ENCODE measurements at places on chromosomes 12 and 14.

DNA sequence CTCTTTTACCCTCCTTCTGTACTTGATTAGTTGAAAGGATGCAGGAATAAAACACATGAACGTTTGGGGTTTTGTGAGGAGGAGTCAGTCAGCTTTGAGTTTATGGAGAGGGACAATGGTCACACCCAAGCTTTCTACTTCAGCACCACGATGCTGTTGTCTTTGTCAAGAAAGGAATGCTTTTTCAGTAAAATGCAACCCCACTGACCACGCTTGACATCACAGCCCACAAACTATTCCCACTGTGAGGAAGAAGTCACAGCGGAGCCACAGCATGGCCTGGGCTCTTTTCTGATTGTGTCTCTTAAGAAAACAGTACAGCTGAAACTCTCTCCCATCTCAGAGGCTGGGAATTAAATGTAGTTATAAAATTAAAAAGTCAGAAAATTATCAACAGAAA is 135.2 kb downstream of the APAF1 start:
- H3K4me1 ChIP-seq = no peaks in the 10 kb centered on the region
- no peak overlapping the region for H3K27ac ChIP-seq
- H3K27me3 ChIP-seq = no peaks in the 10 kb centered on the region
- H3K36me3 ChIP-seq = no peaks in the 10 kb centered on the region
- no peak for DNase-seq
- no peak overlapping the region for H3K4me3 ChIP-seq

GRCh38 chr14:96631030-96631429 is 128.8 kb downstream of the PAPOLA start:
- H3K4me3 ChIP-seq = no peak overlapping the region
- H3K27ac ChIP-seq = no peak overlapping the region
- H3K27me3 ChIP-seq = no peaks in the 10 kb centered on the region
- DNase-seq = no peak
- H3K36me3 ChIP-seq = no peaks in the 10 kb centered on the region

GRCh38 chr14:26429205-26429604 is 168.6 kb downstream of the NOVA1 start:
- no peak overlapping the region for H3K27ac ChIP-seq
- no peak overlapping the region for H3K4me3 ChIP-seq
- no peaks in the 10 kb centered on the region for H3K4me1 ChIP-seq

DNA sequence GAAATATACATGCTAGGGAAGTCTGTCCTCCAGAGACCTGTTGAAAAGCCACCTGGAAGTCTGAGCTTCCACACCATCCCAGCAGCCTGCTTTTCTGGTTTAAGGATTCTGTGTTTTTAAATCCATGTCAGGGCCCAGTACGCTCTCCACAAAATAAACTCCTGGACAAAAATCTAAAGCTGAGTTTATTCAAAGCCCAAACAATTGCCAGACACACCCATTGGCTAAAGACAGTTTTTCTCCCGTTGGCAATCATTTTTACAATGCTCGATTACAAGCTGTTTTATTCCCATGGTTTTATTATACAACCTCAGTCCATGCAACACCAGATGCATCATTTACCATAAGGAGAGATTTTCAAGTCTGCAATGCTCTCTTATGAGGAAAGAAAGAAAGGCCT is 94.5 kb downstream of the MYRFL start:
- no peak overlapping the region for H3K27ac ChIP-seq
- no peaks in the 10 kb centered on the region for H3K4me1 ChIP-seq
- no peaks in the 10 kb centered on the region for H3K36me3 ChIP-seq
- DNase-seq = no peak
- H3K4me3 ChIP-seq = no peak overlapping the region
- no peaks in the 10 kb centered on the region for H3K27me3 ChIP-seq

DNA sequence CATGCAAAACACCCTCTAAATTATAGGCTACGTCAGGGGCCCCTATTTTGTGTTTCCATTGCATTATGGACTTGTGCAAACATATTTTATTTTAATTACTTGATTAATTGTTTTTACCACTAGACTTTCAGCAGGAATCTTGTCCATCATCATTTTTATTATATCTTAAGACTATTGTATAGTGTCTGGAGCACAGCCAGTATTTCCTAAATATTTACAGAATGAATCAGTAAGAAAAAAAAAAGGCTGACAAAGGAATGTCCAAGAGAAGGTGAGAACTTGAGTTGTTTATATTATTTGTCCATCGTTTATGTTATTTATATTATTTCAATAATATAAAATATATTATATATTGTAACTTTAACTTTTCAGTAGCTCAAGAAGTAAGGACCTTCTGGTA is 664.7 kb downstream of the SLC6A15 start:
- no peak overlapping the region for H3K27ac ChIP-seq
- H3K36me3 ChIP-seq = no peaks in the 10 kb centered on the region
- no peaks in the 10 kb centered on the region for H3K4me1 ChIP-seq
- H3K4me3 ChIP-seq = no peak overlapping the region
- DNase-seq = no peak

GRCh38 chr14:84482256-84483071 is 1047.5 kb upstream of the FLRT2 start:
- no peak overlapping the region for H3K4me3 ChIP-seq
- no peaks in the 10 kb centered on the region for H3K27me3 ChIP-seq
- peak; percentile 12 for DNase-seq
- H3K27ac ChIP-seq = peak overlapping the region; percentile 92

DNA sequence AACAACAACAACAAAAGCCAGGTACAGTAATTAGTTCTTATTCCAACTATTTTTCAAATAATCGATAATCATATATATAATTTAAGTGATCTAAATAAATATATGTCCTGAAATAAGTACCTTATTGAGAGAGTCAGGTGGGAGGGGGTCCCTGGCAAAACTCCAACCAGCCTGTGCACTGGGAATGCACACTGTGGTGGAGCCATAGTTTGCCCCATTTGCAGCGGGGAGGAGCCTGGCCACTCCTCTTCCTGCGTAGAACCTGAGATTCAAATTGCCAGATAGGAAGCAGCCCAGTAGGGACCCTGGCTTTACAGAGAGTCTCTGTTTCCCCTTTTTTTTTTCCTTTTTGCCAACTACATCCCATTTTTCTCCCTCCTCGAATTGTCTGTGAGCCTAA is 26.4 kb downstream of the CPNE8 start:
- H3K4me3 ChIP-seq = no peak overlapping the region
- H3K4me1 ChIP-seq = no peaks in the 10 kb centered on the region
- DNase-seq = no peak
- no peak overlapping the region for H3K27ac ChIP-seq

- no peak overlapping the region for H3K4me3 ChIP-seq
- peaks cover 13% of the 10 kb centered on the region for H3K4me1 ChIP-seq
- H3K27ac ChIP-seq = no peak overlapping the region
- DNase-seq = no peak
Measured at GRCh38 chr12:91667694-91668093, 478.0 kb downstream of the BTG1 start.

DNA sequence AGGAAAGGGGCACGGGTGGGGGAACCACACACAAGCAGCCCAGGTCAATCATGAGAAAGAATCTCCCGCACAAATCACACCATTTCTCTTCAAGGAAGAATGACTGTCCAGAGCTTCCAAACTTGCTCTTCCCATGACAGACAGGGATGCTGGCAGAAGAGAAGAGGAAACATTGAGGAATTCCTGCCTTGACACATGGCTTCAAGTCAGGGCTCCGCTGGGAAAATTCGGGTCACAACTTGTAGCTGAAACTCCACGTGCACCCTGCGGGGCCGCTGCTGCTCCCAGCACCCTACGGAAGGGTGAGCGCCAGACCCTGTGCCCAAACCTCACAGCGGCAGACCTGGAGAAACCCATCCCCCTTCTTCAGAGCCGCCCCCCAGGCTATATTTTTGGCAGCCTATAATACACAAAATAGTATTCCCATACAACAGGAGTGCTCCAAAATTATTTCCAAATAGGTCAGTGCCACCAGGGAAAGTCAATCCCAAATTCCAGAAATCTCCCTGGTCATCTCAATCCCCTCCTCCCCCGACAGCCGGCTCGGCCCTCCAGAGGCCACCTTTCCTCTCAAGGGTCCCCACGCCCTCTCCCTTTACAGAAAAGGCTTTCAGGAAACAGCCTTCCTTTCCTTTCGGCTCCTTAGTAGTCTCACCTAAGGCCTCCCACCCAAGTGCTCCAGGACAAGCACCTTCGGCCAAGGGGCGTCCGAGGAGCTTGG is 1.3 kb downstream of the TMEM132D start:
- no peaks in the 10 kb centered on the region for H3K4me1 ChIP-seq
- peaks cover 58% of the 10 kb centered on the region for H3K27me3 ChIP-seq
- no peak overlapping the region for H3K27ac ChIP-seq
- H3K36me3 ChIP-seq = no peaks in the 10 kb centered on the region
- DNase-seq = no peak

DNA sequence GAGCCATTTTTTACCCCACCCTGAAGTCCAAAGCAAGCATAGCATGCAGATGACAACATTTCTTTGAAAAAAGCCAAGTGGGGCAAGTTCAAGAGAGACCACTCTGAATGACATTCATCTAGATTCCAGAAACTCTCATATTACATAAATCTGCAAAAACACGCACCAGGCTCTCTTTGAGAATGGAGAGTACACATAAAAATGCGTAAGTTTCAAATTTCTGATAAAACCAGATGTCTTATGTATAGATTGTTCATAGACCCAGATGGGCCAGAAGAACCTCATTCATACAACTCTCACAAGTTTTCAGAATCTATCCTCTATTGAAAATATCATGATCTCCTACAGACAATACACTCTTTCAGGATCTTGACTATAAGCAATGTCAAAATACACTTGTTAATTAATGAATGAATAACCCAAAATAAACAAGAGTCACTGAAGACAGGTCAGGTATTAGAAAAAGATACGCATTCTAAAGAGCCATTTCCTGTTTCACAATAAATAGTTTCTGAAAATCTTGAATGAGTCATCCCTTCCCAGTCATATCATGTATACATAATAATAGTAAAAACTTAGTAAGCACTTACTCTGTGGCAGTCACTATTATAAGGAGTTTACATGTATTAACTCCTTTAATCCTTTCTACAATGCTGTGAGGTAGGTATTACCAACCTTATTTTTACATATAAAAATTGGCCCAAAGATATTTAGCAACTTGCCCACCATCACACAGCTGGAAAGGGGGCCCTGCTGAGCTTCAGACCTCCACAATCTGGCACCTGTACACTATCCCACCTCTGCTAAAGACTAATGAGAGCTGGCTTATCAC is 72.0 kb downstream of the PPP2R5E start:
- H3K27me3 ChIP-seq = no peaks in the 10 kb centered on the region
- no peak overlapping the region for H3K27ac ChIP-seq
- DNase-seq = no peak
- no peak overlapping the region for H3K4me3 ChIP-seq

DNA sequence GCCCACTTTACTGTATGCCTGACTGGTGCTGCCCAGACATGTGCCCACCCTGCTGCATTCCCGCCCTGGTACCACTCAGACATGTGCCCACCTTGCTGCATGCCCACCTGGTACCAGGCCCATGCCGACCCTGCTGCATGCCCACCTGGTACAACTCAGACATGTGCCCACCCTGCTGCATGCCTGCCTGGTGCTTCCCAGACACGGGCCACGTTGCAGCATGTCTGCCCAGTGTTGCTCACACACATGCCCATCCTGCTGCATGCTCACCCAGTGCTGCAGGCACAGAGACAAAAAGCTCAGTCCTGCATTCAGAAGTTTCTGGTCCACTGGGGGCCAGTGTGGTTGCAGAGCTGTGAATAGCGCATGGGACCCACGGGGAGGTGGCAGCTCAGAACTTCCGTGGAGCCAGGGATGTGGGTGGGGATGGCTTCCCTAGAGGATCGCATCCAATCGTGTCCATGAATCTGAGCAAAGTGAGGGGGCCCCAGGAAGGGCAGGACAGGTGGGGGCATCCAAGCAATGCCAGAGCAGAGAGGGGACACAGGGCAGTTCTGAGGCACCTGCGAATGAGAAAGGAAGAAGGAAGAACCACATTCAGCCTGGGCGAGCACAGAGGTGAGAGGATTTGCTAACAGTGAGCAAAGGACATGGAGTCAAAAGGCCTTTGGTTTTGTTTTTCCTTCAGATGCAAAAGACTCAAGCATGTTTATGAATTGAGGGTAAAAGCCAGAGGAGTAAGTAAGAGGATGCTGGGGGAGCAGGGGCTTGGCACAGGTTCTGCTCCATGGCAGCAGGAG is 175.9 kb upstream of the C14orf180 start:
- H3K4me3 ChIP-seq = no peak overlapping the region
- no peaks in the 10 kb centered on the region for H3K4me1 ChIP-seq
- H3K27ac ChIP-seq = no peak overlapping the region
- no peaks in the 10 kb centered on the region for H3K36me3 ChIP-seq
- no peak for DNase-seq

- no peak for DNase-seq
- H3K4me3 ChIP-seq = no peak overlapping the region
- no peaks in the 10 kb centered on the region for H3K27me3 ChIP-seq
- peaks cover 12% of the 10 kb centered on the region for H3K36me3 ChIP-seq
Measured at GRCh38 chr12:1702713-1703112, 11.8 kb downstream of the ADIPOR2 start.

- DNase-seq = no peak
- no peaks in the 10 kb centered on the region for H3K36me3 ChIP-seq
- H3K4me3 ChIP-seq = no peak overlapping the region
- no peaks in the 10 kb centered on the region for H3K27me3 ChIP-seq
- H3K4me1 ChIP-seq = no peaks in the 10 kb centered on the region
Measured at GRCh38 chr12:51335931-51336330, 10.5 kb downstream of the CELA1 start.

- no peaks in the 10 kb centered on the region for H3K27me3 ChIP-seq
- no peak overlapping the region for H3K27ac ChIP-seq
- H3K4me3 ChIP-seq = no peak overlapping the region
- peaks cover 24% of the 10 kb centered on the region for H3K4me1 ChIP-seq
Measured at GRCh38 chr14:68814238-68814538, 21.3 kb upstream of the ZFP36L1 start.

GRCh38 chr12:125346362-125346761 is 281.1 kb downstream of the AACS start:
- H3K27ac ChIP-seq = no peak overlapping the region
- no peaks in the 10 kb centered on the region for H3K27me3 ChIP-seq
- DNase-seq = no peak
- H3K4me3 ChIP-seq = no peak overlapping the region

DNA sequence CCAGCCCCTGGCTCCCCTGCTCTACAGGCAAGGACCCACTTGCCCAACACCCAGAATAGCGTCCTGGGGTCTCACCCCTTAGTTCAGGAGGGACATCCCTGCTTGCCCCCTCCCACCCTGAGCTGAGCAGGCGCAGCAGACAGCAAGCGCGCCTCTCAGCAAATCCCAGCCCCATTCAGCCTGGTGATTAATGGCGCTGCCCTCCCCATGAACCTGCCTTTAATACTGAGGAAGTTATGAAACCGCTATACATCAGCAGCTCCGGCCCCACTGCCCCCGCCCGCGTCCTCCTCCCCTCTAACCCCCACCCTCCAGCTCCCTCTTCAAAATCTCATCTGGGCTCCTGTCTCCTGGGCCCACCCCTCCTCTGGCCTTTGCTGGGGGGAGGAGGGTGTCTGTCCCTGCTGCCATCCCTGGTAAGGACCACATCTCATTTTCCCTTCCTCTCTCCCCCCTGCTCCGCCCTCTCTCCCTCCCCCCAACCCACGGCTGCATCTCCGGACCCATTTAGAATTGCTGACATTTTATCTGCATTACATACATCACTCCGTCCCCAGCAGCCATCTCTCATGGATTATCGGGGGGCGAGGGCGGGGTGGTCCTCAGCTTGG is 7.1 kb upstream of the SMUG1 start:
- H3K27ac ChIP-seq = no peak overlapping the region
- no peak for DNase-seq
- no peaks in the 10 kb centered on the region for H3K4me1 ChIP-seq
- no peaks in the 10 kb centered on the region for H3K27me3 ChIP-seq

- no peak overlapping the region for H3K27ac ChIP-seq
- peaks cover 66% of the 10 kb centered on the region for H3K36me3 ChIP-seq
- H3K27me3 ChIP-seq = no peaks in the 10 kb centered on the region
- H3K4me3 ChIP-seq = no peak overlapping the region
- no peak for DNase-seq
Measured at GRCh38 chr14:60977847-60978246, 3.0 kb downstream of the TRMT5 start.

All from neuronal stem cell (in vitro differentiated cells).